ENCODE measurements at places on chromosomes 7 and 10. TPM values are rescaled to one million over a fixed set of nuclear protein-coding genes. Genes with fewer than 3 reads are reported as not detected.

DNA sequence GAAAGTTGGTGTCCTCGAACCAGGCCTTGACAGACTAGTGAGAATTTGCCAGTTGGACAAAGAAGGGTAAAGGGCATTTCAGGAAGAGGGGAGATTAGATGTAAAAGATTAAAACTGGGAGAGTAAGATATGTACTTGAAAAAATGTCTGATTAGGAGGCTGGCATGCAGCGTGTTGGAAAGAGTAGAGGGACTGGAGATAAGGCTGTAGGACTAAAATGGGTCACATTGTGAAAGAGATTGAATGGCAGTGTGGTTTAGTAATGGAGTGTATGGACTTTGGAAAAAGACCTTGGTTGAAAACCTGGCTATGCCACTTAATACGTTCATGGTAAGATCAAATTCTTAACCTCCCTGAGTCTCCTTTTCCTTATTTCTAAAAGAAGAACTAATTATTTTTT lies 14.1 kb downstream of the CREM start:
- no peak for DNase-seq

Gene IDI2
- not detected for total RNA-seq

- peak; percentile 91 for DNase-seq
These were observed 56.9 kb downstream of the NEUROG3 start for GRCh38 chr10:69516316-69516715.

- peak; percentile 17 for DNase-seq
These were observed 72.1 kb downstream of the ARMC3 start for GRCh38 chr10:22999942-23000341.

DNA sequence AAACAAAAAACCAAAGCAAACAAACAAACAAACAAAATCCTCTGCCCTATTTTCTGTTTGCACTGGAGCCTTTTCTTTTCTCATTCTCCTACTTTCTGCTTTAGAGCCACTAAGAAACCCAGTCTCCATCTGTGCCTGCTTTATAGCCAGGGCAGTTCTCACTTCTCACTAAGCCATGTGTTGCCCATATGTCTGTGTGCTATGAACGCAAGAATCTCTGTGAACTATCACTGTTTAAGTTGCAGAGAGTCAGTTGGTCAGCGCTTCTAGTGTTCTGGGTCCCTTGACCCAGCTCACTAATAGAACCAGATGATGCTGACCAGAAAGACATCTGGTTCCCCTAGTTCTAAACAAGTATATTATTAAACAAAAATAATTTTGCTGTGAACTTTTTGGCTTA lies 81.4 kb downstream of the FAM185A start:
- DNase-seq: no peak

- no peak for DNase-seq
These were observed 22.4 kb downstream of the NACAD start for GRCh38 chr7:45066409-45066808.

- no peak for DNase-seq
These were observed 12.5 kb upstream of the TNS3 start for GRCh38 chr7:47594406-47594805.

Gene NEUROD6
- total RNA-seq: not detected

- no peak for DNase-seq
These were observed 104.2 kb upstream of the ACBD5 start for GRCh38 chr10:27344568-27345454.

DNA sequence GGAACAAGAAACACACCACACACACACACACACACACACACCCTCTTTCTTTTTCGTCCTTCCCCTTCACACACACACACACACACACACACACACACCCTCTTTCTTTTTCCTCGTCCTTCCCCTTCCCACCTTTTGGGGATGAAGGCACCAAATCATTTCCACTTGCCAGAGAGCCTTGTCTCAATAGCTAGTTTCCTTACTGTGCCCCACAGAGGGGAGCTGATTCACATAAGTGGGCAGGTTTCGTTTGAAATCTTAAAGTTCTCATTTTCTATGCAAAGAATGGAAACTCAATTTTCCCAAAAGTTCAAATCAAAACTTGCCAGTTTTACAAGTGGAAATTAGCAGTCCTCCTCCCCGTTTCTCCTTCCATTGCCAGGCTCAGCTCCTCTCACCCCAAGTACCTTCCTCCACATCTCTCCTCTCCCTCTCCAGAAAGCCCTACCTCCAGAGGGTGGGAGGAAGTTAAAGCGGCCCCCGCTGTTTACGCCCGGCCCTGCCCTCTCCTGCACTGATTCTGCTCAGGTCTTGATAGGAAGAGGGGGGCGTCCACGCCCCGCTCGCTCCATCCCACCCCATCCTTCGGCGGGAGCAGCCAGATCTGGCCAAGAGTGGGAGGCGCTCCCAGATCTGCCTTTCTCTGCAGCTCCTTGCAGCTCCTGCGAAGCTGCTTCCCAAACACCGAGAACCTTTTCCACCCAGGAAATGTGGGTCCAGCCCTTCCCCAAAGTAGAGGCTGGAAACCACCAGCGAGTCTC lies 1.3 kb downstream of the CTTNBP2 start:
- DNase-seq: peak; percentile 60

DNA sequence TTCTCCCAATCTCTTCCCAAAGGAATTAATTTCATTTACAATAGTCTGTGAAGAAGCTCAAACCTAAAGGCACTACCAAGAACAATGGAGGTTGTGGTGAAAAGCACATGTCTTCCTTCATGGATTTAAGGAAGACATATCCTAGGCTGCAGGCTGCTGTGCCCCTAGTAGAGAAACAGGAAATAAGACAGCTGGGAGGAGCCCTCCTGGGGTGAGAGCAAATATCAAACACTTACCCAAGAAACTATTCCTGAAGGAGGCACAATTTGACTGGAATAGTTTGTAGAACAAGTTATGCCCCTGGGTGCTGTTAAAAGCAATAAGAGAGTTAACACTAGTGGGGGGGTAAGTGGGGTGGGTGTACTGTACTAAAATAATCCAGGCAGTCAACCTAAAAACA lies 30.1 kb downstream of the PDZD8 start:
- DNase-seq: no peak

Gene CYP2C19
- total RNA-seq: 0.09 TPM

Gene ABCB1
- 0.82 TPM for total RNA-seq

DNA sequence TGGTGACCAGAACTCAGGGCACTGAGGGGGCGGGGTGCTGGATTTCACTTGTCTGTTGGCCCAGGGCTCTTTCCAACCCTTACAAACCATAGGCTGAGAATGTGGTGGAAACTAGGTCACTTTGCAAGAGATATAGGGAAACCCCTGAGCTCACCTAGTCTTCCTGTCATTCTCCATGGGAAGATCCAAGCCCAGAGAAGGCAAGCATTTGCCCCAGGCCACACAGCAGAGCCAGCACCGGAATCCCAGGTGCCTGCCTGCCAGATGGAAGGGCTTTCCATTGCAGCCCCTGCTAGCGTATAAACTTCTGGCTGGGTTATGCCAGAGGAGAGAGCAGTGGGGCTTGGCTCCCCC lies 427 bp downstream of the PYROXD2 start:
- no peak for DNase-seq

DNA sequence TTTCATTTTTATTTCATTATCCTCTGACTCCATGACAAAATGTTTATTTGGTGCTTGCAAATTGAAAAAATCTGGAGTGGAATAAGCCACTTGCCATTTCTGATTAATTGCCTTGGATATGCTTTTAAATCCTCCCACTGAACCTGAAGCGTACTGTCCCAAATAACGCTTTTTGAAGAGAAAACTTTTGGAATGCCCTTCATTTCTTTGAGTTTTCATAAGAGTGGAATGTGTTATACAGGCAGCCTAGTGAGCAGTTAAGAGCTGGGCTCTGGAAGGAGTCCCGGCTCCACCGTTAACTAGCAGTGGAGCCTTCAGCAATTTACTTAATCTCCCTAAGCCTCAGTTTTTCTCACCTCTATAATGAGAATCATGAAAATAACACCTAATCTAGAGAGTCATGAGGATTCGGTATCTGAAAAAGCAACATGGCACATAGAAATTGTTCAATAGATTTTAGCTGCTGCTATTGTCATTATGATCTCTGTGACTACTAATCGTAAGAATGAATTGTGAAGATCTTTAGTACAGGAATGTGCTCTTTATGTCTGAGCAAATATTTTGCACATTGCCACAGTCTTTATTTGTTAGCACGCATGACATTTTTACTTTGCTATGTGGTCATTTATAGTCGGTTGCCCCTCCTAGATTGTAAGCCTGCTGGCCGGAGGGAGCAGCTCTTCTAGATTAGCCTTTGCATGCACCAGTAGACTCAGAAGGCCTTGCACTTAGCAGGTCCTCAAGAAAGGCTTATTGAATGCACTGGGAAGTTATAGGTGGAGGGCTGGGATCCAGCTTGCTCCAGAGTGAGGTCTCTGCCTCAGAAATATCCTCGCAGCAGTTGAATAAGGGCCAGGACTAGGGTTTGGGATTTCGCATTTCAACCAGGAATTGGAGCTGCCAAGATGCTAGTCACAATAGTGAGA lies 59.4 kb downstream of the PLCE1 start:
- DNase-seq: no peak

Gene LLCFC1
- total RNA-seq: not detected

Gene SLC29A4
- total RNA-seq: 11.8 TPM

Gene WDR91
- 12.0 TPM for total RNA-seq

Gene ITGA8
- not detected for total RNA-seq

DNA sequence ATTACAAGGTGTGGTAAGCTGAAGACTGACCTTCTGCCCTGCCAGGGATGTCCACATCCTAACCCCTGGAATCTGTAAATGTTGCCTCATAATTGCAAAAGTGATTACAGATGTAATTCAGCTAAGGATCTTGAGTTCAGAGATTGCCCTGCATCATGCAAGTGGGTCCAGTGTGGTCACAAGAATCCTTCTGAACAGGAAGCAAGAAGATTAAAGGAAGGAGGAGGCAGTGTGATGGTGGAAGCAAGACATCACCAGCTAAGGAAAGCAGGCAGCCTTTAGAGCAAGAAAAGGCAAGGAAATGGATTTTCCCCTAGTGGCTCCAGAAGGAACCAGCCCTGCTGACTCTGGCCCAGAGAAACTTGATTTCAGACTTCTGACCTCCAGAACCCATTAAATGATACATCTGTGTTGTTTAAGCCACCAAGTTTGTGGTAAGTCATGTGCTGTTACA lies 78.1 kb downstream of the USP6NL start:
- no peak for DNase-seq

Gene PLXNA4
- total RNA-seq: 0.46 TPM

GRCh38 chr10:102645388-102645740 lies 1.1 kb downstream of the TRIM8 start:
- DNase-seq: no peak

DNA sequence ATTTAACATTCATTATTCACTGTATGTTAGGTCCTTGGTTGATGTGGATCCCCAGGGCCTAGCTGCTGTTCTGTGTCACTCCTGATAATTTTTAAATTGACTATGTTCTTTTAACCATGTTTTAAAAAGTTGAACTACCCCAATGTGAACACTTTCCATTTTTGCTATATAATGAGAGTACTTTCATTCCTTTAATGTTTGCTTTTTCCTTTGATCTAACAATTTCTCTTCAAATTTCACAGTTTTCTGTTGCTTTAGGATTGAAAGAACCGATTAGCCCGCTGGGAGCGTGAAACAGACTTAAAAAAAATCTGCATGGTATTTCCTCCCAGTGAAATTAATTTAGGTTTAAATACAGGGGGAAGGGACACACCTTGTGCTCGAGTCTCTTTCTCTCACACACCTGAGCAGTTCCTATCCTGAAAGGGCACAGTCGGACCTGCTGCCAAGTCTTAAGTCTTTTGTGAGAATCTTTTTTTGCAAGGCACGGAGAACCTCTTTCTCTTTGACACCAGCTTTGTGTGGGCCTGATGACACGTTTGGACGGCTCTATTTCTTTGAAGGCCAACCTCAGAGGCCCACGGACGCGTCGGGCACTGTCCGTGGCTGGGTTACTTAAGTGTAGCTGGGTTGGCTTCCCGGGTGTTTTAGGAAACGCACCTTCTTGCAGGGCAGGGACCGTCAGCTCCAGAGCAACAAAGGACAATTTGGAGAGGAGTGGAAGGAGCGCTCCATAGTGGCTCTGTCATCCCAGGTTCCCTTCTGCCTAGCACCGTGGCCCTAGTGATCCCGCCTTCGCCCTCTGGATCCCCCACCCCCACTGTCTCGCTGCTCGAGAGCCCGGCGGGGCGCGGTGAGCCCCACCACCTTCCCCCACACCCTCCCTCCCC lies 1.0 kb upstream of the CHN2 start:
- DNase-seq: peak; percentile 26

DNA sequence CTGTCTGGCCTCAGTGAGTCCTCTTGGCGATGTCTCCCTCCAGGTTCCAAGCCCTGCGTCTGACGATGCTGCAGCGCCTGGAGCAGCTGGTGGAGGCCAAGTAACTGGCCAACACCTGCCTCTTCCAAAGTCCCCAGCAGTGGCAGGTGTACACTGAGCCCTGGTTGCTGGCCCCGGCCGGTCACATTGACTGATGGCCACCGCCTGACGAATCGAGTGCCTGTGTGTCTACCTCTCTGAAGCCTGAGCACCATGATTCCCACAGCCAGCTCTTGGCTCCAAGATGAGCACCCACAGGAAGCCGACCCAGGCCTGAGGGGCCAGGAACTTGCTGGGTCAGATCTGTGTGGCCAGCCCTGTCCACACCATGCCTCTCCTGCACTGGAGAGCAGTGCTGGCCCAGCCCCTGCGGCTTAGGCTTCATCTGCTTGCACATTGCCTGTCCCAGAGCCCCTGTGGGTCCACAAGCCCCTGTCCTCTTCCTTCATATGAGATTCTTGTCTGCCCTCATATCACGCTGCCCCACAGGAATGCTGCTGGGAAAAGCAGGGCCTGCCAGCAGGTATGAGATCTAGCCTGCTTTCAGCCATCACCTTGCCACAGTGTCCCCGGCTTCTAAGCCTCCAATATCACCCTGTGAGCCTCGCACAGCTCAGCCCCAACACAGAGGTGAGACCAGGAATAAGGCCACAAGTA lies 7.3 kb upstream of the ZNF22 start:
- DNase-seq: no peak

Gene POM121C
- 53.8 TPM for total RNA-seq

DNA sequence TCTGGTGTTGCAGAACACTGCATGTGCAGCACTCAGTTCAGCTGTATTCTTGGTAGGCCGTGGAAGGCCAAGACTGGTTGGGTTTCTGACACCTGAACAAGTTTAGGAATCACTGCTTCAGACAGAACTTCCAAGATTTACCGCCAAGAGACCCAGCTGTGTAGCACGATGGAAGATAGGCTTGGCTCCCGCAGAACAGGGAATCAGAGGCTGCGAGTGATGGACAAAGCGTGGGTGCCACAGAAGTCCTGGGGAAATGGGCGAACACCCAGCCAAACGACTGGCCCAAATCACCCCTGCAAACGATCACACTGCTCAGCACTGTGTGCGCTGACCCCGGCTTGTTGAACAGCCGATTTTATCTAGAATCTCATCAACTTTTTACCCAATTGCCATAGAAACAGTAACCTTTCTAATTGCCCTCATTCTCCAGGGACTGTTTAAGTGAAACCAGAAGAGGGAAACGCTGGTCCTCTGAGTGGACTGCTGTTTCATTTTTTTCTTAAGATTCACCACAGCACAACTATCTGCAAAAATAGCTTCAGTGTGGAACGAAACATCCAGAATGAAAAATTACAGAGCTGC lies 17.9 kb downstream of the ZFAND2A start:
- DNase-seq: no peak

DNA sequence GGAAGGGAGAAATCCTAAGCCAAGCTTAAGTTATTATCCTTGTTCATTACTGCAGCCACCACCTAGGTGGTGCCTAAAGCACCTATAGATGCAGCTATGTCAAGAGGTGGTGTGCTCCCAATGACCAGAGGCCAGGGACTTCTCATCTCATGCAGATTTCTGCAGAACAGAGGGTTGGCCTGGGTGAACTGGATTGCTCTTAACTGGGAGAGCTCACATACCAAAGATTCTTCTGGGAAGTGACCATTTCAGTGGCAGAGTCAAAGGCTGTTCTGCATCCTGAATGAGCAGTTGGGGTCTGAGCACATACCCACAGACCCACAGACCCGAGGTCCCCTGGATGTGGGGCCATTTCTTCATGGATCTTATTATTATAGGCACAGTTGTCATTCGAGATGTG lies 2.1 kb upstream of the CRHR2 start:
- DNase-seq: no peak

Measured in WTC11 (cell line).